CD4-positive, alpha-beta T cell treated with Interleukin-15 for 1 hour (primary cell): ENCODE measurements at places on chromosomes 5 and 9.

DNA sequence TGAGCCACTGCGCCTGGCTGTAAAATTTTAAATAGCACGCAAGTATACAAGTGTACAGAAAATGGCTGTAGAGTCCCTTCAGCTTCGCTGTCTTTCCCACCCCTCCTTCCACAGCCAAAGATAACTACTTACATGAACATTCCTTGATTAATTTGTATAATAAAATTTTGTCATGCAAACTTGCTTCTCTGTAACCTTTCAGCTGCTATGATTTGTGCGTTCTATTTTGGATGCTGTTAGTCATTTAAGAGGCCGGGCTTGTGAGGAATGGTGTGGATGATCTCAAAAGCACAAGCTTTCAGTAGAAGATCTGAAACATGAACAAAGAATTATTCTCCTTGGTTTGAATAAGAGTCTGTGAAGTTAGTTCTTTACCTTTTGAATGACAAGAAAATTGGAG is 115.0 kb upstream of the TLE1 start:
- DNase-seq = no peak

DNA sequence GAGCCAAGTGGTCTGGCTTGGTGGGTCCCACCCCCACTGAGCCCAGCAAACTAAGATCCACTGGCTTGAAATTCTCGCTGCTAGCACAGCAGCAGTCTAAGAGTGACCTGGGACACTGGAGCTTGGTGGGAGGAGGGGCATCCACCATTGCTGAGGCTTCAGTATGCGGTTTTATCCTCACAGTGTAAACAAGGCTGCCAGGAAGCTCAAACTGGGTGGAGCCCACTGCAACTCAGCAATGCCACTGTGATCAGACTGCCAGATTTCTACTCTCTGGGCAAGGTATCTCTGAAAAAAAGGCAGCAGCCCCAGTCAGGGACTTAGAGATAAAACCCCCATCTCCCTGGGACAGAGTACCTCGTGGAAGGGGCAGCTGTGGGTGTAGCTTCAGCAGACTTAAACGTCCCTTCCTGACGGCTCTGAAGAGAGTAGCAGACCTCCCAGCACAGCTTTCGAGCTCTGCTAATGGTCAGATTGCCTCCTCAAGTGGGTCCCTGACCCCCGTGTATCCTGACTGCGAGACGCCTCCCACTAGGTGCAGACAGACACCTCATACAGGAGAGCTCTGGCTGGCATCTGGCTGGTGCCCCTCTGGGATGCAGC is 18.2 kb upstream of the STK32A start:
- DNase-seq = no peak

DNA sequence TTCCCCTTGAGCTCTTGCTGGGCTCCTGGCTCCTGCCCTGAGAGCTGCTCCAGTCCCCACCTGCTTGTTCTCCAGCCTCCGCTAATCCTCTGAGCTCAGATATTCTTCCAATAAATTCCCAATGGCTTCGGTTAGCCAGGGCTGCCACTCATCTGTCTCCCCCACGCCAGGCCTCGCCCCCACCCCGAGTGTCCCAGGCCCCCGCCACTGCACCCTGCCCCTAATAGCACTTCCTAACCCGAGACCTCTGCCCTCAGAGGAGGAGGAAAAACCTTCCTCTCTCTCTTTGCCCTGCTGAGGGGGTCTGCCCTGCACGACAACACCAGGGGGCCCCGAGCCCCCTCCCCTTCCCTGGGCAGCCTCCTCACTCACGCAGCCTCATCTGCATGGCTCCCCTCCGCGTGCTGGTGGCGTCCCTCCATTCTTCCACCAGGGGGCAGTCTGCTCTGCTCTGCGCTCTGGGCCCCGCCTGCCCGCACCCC is 5.4 kb upstream of the LCN15 start:
- peak; percentile 43 for DNase-seq

- no peak for DNase-seq
Observed at GRCh38 chr5:123089914-123090660, 1.0 kb downstream of the PRDM6 start.

GRCh38 chr5:98768960-98769209 is 4.6 kb upstream of the RGMB start:
- DNase-seq = no peak

GRCh38 chr5:10227379-10227778 is 22.3 kb downstream of the ATPSCKMT start:
- no peak for DNase-seq

GRCh38 chr5:5374009-5374715 is 48.3 kb upstream of the ICE1 start:
- DNase-seq = no peak

- DNase-seq = no peak
Observed at GRCh38 chr9:37639109-37639762, 11.5 kb upstream of the FRMPD1 start.

- DNase-seq = no peak
Observed at GRCh38 chr5:33692980-33693379, 198.8 kb downstream of the ADAMTS12 start.

DNA sequence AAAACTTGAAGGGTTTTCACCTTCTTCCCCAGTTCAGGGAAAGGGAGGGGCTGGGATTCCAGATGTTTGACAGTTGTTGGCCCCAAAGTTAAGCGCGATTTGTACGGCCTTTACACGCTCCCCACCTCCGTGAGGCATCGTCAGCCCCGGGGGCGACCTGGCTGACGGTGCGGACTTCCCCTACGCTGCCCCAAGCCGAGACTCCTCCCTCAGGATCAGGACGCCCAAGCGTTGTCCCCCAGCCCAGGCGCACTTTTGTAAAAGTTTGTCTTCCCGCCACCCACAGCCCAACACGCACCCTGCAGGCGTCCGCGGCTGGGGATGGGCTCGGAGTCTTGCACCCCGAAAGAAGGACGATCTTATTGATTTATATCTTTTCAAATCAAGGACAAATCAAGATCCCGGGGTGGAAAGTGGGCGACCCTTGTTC is 713 bp downstream of the MOB3B start:
- DNase-seq = peak; percentile 68

GRCh38 chr5:98031926-98032325 is 741.5 kb upstream of the RGMB start:
- DNase-seq = no peak

DNA sequence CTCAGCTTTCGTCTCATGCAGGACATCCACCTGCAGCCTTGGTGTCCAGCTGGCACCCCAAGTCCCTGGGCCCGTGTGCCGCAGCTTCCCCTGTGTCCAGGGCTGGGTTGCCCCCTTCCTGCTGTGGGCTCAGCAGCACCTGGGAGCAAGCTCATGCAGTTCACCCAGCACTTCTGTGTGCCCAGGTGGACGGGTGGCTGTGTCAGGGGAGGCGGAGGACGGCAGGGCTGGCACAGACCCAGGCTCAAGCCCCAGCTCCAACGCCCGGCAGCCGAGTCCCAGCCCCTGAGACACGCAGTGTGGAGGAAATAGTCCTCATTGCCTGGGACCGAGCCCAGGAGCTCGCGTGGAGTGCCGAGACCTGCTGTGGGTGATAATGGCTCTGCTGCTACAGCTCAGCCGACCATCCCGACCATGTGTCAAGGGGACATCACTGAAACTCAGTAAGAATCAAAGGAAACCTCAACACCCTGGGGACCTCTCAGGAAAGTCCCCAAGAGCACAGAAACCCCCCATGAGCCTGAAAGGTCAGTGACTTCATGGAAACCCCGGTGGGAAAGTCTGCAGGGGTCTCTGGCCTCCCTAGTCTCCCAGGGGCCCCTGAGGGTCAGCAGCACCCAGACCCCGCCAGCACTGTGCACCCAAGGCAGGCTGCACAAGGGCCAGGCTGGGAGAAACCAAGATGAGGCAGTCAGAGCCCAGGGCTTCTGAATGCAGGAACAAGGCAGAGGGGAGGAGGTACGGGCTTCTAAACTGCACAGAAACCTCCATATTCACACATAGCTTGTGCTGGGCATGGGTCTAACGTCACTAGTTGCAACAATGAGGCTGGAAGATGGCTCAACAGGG is 38.8 kb downstream of the LPCAT1 start:
- DNase-seq = peak; percentile 60

DNA sequence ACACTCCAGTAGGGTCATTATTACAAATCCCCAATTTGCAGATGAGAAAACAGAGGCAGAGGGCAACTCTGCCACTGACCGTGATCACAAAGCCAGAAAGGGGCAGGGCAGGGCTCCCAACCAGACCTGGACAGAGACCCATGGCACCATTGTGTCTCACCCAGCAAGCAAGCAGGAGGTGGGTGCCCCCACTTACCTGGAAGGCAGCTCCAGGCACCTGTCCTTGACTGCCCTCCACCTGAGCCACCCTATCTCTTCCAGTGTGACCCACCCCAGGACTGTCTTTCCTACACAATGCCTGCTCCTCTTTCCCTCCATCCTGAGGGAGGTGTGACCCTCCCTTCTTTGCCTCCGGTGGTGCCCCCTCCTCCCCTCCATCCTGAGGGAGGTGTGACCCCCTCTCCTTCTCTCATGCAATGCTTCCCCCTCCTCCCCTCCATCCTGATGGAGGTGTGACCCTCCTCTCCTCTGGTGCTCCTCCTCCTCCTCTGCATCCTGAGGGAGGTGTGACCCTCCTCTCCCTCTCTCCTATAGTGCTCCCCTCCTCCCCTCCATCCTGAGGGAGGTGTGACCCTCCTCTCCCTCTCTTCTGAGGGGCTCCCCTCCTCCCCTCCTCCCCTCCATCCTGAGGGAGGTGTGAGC is 198.0 kb downstream of the MED10 start:
- no peak for DNase-seq

DNA sequence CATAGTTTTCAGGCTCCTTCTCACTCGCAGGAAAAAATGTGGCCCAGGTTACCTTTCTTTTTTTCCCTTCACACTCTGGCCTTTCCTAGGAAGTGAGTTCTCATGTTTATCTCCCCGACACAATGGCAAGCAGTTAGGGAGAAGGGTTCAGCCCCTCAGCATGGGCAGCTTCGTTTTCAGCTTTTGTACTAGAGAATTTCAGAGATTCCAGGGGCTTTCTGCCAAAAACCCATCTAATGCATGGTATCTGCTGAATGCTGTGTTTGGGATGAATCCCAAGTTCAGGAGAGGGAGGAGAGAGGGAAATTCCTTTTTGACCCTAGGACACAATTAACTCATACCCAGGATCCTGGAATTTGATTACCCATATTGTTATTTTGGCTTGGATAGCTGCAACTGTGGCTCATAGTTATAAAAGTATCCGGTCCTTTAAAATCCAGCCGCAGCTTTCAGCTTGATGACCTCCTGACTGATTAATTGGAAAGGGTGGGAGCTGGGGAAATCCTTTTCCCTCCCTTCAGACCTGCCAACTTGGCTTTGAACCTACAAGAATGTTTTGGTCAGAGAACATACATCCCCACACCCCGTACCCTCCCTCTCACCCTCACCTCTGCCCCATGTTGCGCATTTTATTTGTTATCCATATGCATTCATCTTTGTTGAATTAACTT is 78.4 kb downstream of the TMEM252 start:
- DNase-seq = no peak

GRCh38 chr9:111412280-111412679 is 71.9 kb downstream of the ECPAS start:
- no peak for DNase-seq

GRCh38 chr5:153902016-153902415 is 136.7 kb downstream of the FAM114A2 start:
- DNase-seq = no peak

DNA sequence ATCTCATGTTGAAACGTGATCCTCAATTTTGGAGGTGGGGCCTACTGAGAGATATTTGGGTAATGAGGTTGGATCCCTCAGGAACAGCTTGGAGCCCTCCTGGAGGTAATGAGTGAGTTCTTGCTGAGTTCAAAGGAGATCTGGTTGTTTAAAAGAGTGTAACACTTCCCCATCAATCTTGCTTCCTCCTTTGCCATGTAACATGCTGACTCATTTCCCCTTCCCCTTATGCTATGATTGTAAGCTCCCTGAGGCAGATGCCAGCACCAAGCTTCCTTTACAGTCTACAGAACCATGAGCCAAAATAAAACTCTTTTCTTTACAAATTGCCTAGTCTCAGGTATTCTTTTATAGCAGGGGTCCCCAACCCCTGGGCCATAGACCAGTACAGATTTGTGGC is 352.3 kb downstream of the SLCO4C1 start:
- no peak for DNase-seq

GRCh38 chr9:130450344-130451003 is 5.7 kb downstream of the ASS1 start:
- no peak for DNase-seq

DNA sequence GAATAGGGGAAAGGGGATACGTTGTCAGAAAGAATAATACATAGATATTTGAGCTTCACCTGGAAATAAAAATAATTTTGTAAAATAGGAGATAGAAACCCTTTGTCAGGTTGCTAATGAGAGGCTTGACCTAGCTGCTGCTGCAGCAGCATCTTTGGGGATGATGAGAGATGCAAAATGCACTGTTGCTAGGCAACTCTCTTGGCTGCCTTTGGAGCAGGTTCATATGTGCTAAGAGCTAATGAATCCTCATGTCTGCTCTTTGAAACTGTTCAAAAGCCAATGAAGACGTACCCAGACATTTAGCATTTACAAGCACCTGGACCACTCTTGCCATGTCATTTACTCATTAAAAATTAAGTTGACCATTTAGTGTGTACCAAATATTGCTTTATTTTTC is 121.7 kb downstream of the FOCAD start:
- DNase-seq = no peak

DNA sequence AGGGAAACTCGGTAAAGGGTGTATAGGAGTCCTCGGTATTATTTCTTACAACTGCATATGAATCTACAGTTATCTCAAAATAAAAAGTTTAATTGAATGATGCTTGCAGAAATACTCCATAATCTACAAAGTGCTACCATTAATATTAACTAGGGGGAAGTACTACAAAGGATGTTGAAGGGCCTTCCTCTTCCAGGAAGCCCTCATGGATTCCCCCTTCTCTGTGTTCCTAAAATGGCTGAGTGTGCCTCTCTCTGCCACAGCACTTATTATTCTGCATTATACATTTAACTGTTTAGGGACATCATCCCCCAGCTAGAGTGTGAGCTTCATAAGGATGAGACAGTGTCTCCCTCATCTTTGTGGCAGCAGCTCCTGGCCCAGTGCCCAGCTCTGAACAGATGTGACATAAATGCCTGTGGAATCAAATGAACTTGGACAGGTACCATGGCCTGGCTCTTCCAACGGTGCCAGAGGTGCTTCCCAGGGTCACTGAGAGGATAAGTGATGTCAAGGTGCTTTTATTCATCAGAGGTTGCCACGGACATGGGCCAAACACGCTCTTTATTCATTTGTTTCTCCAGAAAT is 99.5 kb downstream of the PAX5 start:
- no peak for DNase-seq

GRCh38 chr9:99811172-99811571 is 10.5 kb upstream of the NR4A3 start:
- DNase-seq = no peak
